NT2/D1 (cell line): ENCODE measurements at places on chromosomes 4 and X.
A peak's percentile ranks its signal among the peaks of the same experiment; 100 is the strongest.

DNA sequence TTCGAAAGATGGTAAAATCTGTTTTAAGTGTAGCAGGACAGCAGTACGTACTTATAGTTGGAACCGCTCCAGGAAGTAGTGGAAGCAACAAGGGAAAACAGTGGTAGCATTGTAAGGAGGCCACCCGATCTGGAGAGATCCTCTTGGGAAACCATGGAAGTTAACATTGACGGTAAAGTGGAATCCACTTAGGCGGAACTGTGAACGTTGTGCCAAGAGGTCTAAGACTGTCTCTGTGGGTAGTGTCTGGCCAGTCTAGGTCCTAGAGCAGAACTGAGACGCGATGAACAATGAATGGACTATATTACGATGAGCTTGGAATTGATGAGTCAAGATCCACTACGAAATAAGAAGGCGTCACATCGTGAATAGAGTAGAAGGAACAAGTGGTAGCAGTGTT lies 124.0 kb downstream of the TENM3 start:
- no peak for DNase-seq

GRCh38 chrX:27815209-27815608 lies 7.4 kb downstream of the MAGEB10 start:
- no peak for DNase-seq

DNA sequence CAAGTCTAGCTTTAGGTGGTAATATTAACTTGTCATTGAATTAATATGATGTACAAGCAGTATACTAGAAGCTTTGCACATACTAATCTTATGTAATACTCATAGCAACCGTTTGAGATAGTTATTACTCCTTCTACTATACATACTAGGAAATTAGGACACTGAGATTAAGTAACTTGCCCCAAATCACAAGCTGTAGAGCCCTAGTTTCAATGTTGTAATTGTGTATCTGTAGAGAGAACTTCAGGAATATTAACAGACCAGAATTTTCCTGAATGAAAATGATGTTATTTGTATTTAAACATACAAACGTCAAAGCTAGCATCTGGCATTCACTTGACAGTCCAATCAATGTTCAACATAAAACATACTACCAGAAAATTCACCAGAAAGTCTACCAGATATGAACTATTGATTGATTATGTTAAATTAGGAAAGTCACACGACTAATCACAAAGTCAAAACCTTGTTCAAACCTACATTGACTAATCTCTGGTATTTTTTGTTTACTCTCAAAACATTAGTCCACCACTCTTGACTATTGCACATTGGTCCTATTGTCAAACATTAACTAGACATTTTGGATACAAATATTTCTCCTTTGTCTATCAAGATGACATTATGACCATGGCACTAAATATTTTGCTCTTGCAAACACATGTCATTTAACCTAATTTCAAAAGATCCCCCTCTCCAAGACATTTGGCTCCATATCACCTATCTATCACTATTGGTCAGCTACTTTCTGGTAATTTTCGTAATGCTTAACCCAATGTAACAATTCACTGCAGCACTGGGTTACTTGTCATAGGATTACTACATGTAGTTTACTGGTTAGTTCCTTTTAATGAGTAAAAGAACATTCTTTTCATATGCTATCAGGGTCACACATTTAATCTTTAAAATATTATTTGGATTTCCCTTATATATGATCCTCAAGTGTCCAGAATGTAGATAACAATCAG lies 100.7 kb downstream of the GPC3 start:
- no peak for DNase-seq

GRCh38 chrX:140180585-140180984 lies 215.3 kb upstream of the CXorf66 start:
- DNase-seq: no peak

DNA sequence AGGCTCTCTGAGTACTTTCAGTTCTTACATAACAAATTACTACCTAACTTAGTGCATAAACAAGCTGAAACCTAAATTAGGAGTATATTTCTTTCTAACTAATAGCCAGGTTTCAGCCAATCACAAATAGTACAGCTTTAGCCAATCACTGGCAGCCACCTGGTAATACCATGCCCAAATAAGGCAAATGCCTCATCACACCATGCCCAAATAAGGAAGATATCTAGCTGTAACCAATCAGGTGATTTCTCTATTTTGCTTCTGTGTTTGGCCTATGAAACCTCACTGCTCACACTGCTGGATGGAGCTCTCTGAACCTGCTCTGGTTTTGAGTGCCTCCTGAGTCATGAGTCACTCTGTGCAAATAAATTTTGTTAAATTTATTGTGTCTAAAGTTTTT lies 113.5 kb downstream of the DDIT4L start:
- no peak for DNase-seq

DNA sequence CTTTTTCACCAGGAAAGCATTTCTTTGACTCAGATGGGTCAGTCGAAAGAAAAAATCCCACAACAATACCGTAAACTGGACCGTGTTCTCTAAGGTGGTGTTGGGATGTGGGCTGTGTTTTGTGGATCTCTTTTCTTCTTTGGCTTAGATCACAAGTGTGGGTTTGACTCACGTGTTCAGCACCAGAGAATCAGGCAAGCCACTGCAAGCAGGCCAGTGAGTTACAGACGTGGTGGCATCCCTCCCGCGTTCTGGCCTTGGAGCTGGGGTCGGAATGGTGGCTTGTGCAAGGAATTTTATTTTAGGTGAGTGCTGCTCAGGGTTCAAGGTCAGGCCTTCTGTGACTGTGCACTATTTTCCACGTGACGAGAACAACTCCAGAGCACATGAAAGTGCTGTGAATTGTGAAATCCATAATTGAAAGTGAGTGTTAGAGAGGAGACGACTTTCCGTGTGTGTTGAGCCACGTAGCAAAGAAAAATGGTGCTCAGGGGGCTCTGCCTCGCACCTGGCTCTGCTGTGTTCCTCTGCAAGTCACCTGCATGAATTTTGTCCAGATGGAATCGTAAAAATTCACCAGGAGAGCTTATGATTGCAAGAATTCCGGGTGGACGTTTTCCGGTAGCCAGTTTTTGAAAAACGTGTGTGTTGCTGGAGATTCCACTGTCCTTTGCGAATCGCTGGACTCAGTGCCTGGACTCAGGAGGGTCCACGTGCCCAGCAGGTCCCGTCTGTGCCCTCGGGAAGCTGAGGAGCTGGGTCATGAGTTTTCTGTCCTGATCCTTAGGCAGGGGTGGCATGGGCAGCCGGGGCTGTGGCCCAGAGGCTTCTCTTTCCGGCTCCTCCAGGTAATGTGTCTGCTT lies 33.6 kb upstream of the HGFAC start:
- no peak for DNase-seq

DNA sequence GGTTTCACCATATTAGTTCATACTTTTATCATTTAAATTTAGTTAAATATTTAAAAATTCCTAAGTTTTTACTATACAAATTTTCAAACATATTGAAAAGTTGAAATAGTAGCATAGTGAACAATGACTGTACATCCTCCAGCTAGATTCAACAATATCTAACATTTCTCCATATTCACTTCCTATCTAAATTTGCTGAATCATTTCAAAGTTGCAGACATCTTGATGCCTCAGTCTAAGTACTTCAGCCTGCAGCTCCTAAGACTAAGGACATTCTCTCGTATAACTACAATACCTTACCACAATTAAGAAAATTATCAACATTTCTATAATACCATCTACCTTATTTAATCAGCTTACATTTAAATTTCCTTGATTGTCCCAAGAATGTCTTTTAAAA lies 132.7 kb downstream of the TMEM164 start:
- DNase-seq: no peak

DNA sequence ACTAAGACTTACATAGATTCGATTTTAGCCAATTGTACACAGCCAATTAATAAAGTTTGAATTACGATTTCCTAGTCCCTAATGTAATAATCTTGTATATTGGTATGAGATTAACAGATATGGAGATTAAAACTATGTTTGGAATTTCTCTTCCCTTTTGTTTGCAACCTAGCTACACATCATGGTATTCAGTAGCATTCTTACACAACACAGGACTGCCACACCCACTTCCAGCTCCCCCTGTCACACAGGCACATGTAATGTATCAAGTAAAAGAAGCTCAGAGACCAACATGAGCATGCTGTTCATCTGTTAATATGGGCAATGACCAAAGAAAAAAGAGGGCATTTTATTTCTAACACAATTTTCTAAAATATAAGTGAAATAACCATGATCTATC lies 12.8 kb downstream of the SLC6A14 start:
- no peak for DNase-seq

GRCh38 chr4:161133586-161134276 lies 1030.1 kb downstream of the FSTL5 start:
- no peak for DNase-seq

- peak; percentile 8 for DNase-seq
These were observed 238.8 kb downstream of the GRIA3 start for GRCh38 chrX:123422875-123423274.

DNA sequence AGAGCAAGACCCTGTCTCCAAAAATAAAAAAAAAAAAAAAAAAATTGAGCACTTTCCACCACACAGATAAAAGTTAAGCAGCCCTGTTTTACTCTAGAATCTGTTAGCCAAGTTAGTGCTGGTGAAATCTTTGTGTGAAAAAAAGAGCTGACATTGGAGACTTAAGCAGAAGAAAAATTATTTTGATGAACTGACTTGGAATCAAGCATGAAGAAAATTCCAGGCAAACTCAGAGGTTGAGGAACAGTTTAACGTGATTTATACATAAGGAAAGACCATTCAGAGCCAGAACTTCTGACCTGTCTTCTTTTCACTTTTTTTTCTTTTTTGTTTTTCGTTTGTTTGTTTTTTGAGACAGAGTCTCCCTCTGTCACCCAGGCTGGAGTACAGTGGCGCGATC lies 79.6 kb upstream of the RBPJ start:
- no peak for DNase-seq

GRCh38 chr4:26522478-26522877 lies 32.2 kb upstream of the CCKAR start:
- no peak for DNase-seq

GRCh38 chr4:24112466-24112865 lies 222.6 kb upstream of the PPARGC1A start:
- DNase-seq: no peak

DNA sequence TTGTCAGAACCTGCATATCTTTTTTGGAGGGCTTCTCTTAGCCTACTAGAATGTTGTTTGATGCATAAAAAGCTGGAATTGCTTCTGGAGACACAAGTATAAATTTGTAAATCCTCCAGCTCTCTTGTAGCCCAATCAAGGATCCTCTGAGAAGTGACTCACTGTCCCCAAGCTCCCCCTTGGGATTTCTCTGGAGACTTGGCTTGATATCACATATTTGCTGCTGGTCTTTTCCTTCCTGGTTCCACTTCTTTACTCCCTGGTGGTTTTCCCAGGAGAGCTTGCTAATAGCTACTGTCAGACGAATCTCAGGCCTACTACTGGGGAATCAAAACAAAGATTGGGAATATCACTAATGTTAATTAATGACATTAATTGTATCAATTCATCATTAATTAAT lies 173.1 kb downstream of the STK32B start:
- no peak for DNase-seq

- DNase-seq: no peak
These were observed 51.7 kb downstream of the HAND2 start for GRCh38 chr4:173478201-173478912.

DNA sequence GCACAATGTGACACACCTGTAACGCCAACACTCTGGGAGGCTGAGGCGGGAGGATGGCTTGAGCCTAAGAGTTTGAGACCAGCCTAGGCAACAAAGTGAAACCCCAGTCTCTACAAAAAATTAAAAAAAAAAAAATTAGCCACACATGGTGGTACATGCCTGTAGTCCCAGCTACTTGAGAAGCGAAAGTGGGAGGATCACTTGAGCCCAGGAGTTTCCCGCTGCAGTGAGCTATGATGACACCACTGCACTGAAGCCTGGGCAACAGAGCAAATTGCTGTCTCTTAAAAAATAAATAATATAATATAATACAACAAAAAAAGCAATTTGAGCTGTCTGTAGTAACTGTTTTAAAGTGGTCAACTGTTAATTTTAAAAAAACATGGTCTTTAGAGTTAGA lies 13.2 kb downstream of the SPOCK3 start:
- no peak for DNase-seq

- DNase-seq: no peak
These were observed 249.9 kb downstream of the HNRNPD start for GRCh38 chr4:82123934-82124333.

- no peak for DNase-seq
These were observed 6.8 kb downstream of the STAP1 start for GRCh38 chr4:67565284-67565683.

DNA sequence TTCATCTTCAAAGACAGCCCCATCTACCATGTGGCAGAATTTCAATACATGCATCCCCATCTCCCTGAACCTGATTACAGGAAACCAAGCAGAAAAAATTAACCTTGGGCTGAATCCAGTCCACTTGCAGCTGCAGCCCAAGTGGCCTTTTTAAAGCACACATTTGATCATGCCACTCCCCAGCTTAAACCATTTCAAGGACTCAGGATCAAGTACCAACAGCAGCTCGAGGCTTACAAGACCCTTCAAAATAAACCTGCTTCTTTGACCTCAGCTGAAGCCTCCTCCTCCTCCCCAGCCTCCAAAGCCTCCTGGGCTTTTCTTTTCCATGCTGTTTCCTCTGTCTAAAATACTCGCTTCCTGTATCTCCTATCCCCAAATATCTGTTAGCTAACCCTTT lies 50.7 kb upstream of the KIT start:
- DNase-seq: no peak

DNA sequence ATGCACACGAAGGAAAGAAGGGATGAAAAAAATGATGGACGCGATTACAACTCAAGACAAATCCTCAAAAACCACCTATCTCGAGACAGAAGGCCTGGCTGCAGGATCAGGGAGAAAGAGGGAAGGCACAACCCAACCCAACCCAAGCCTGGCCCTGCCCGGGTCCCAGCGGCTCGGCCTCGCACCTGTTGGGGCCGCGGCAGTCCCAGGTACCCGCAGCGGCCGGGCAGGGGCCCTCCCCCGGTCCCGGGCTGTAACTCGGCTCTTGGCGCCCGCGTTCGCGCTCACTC lies 464 bp downstream of the RASGEF1B start:
- no peak for DNase-seq

DNA sequence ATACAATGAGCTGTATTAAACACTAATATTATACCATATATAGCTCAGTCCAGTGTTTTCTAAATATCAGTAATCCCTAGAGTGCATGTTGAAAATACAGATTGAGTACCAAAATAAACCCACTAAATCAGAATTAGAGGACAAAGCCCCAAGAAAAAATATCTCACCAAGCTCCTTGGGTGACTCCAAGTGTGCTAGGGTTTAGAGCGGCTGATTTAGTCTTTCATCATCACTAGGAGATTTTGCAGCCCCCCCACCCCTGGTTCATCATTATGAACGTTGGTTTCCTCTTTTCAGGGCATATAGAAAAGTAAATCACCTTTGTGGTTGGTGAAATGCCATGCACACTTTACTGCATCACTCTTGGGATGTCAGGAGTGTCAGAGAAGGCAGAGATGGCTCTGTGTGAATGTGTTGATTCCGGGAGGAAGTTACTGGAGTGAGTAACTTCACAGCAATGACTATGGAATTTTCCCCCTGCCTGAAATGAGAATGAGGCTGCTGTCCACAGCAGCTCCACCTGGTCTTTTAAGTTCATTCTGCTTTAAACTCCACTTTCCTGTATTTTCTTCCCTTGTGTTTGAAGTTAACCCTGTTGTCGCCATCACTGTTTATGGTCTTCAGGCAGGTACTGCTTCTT lies 25.2 kb upstream of the ANAPC4 start:
- no peak for DNase-seq
